Naive thymus-derived CD8-positive, alpha-beta T cell (primary cell): ENCODE measurements at places on chromosomes 7 and 10.

DNA sequence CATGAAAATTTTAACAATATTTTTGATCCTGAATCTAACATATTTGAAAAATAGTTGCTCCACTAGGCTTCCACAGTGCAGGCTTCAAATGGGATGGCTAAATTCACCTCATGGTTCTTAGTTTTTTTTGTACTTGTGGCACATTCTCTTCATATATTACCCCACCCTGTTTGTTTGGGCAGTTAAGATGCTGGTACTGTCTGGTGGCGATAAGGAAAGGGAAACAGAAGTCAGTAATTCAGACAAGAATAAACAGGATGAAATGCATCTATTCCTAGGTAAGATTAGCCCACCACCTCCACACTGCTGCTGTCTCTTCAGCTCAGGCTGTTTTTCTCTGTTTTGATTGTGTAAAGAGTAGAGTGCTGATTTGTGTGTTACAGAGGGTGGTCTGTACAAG lies 44.2 kb downstream of the GLRX3 start:
- DNase-seq = no peak

DNA sequence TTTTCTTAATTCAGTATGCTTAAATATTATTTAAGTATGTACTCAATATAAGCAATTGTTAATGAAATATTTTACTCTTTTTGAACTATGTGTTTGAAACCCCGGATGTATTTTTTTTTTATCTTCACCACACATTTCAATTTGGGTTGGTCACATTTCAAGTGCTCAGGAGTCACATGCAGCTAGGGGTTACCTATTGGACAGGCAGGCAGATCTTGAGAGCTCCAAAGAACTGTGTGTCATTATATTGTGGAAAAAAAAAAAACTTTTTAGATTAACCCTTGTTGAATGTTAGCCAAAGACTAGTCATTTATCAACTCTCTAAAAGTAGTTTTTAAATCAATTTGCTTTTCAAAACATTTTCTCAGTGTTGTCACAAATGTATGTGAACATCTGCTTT lies 37.2 kb downstream of the IKZF1 start:
- DNase-seq = peak; percentile 39

DNA sequence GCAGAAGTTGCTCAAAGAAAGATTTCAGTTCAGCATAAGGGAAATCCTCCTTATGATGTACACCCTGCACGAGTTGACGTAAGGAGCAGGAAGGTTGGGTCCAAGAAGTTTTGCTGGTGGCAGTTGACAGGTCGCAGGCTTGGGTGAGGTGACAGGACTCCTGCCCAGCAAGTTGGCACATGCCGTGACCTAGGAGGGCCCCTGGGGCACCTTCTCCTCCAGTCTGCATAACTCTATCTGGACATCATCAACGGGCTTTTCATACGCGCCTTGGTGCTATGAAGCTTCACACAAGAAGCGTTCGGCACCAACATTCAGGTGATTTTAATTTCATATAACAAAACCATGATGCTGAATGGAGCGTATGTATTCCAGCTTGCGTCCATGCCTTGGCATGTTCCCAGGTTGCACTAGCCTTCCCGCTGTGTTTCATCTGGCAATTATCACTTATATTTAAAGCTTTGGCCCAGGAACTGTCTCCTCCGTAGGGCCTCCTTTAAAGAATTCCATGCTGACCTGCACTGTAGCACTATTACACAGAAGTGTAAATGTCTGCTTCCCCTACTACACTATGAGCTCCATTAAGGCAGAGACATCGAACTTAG lies 651.6 kb upstream of the FOXK1 start:
- DNase-seq = no peak

GRCh38 chr7:108270385-108271015 lies 140.3 kb upstream of the LAMB4 start:
- DNase-seq = no peak

- no peak for DNase-seq
Observed at GRCh38 chr10:110676016-110676415, 31.9 kb downstream of the RBM20 start.

DNA sequence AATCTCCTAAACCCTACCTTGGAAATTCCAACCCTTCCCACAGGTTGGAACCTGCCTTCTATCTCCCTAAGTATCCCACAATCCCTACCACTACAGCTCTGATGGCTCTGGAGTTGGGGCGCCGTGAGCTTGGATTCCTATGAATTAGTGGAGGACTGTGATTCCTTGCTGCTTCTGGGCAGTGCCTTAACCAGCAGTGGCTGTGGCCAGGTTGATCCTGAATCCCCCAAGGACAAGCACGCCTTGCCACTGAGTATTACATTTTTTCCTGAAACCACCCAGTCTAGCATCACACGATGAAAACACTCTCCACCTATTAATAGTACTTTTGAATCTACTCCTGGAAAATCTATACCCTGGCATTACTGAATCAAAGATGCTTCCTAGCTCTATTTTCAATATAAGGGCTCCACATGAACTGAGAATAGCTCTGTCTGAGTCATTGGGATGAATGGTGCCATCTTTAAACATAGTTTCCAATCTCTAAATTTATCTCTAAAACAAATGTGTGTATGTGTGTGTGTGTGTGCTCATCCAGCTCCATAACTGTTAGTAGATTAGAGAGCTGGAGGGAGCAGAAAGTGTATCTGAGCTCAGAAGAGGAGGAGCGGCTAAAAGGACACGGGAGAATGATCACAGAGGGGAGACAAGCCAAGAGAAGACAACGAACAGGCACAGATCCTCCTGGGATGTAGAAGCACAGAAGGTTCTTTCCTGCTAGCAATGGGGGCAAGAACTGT lies 11.9 kb upstream of the INPP5F start:
- DNase-seq = no peak

DNA sequence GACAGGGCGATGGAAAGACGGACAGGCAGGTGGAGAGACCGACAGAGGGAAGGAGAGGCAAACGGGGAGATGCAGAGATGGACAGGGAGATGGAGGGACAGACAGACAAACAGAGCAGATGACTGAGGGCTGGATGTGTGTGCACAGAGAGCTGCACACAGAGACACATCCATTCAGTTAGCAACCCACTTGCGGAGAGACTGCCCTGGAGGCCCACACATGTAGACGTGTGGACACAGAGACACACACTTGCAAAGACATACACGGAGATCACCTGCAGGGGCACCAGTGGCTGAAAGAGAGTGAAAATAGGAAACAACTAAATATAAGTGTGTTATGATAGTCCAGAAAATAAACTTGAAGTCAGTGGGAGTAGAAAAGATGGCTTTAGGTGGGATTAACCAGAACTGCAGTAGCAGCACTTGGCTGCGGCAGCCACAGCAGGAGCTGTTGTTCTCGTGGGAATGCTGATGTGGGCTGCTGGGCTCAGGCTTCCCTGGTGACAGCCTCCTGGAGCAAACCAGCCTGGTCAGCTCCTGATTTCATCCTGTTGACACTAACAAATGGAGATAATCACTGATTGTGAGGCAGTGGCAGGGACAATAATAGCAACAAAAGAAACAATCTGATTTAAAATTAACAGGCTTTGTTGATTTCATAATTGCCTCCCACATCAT lies 134.1 kb downstream of the CCNY start:
- DNase-seq = no peak

DNA sequence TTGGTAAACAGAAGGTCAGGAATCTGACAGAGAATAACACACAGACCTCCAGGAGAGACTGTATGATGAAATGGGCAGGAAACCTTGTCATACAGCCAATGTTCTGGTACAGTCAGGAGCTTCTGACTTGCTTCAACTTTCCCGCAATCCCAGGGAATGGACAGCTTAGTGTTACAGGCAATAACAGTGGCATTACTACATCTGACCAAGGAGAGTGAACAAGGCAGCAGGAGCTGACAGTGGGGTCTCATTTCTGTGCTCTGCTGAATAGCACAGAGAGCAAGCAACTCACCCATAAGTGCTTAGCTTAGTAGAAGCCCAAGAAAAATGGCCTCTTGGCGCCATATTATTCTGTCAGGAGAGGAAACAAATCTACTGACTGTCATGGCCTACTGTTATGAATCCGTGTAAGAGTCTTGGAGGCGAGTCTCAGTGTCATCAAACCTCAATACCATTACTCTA lies 186.2 kb upstream of the MTPN start:
- DNase-seq = no peak

DNA sequence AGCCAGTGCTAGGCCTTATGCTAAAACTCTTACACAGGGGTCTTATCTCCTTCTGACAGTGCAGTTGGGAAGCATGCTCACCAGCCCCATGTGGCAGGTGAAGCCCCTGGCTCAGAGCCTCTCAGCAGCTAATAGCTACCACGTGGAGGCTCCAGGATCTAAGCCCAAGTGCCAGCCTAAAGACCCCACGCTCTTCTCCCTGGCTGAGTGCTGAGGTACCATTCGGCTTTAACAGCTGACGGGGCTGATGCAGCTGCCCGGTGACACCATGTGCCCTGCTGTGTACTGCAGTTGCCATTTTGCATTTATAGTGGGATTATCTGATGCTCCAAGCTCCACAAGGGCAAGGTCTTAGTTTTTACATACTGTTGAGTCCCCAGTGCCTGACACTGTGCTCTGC lies 515.7 kb upstream of the GALNT17 start:
- DNase-seq = no peak

GRCh38 chr7:104971290-104972071 lies 42.5 kb upstream of the KMT2E start:
- DNase-seq = no peak

DNA sequence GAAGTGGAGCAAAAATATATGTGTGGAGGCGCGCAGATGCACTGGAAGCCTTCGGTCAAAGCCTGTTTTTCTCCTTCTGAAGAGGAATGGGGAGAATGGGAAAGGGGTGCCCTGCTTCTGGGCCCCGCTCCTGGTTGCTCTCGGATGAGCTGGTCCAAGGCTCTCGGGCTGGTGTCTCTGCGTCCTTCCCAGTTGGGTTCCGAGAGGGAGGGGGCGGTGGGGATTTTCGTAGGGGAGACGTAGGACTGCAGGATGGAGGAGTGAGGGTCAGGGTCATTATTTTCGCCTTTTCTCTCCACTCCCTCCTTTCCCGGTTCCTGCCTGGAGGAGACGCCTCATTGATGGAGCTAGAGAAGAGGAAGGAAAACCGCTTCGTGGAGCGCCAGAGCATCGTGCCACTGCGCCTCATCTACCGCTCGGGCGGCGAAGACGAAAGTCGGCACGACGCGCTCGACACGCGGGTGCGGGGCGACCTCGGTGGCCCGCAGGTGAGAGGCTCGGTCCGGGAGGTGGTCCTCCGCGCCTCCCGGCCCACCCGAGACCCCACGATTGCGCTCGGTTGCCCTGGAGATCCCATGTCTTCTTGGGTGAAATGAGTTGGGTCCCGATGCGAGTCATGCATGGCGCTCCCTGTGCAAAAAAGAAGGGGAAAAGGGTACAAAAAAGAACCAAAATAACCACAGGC lies 790 bp downstream of the ADAM22 start:
- DNase-seq = no peak

- DNase-seq = no peak
Observed at GRCh38 chr10:13296476-13296875, 3.4 kb downstream of the PHYH start.

DNA sequence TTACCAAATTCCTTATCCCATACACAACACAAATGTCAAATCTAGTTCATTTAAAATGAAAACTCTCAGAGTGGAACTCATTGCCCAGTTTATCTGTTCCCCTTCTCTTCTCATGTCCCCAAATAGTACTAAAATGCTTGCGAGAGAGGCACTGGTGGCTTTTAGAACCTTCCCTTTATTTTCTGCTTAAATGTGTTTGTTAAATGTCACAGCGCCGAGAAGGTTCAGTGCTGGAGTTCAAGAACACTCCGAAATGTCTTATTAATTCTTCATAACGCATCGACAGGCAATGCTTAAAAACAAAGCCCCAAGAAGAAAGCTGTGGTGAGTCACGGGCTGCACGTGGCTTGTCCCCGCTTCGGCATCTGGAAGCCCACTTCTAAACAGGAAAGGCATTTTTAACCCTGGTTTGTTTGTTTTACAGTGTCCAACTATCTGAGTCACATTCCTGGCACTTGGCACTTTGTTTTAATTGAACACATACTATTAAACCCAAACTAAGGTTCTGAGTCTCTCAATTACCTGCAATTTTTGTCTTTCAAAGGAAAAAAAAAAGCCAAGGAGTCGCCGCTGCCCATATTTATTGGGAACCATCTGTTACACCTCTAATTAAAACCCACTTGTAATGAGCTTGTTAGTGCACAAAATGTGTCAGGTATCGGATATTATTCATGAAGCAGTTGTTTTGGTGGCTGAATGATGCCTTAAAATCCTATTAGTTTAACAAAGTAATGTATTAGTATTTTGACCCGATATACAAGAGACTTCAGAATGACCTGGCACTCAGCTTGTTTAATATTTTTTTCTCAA lies 49.9 kb upstream of the MGMT start:
- DNase-seq = no peak

GRCh38 chr7:88278881-88279280 lies 27.8 kb downstream of the STEAP4 start:
- no peak for DNase-seq

DNA sequence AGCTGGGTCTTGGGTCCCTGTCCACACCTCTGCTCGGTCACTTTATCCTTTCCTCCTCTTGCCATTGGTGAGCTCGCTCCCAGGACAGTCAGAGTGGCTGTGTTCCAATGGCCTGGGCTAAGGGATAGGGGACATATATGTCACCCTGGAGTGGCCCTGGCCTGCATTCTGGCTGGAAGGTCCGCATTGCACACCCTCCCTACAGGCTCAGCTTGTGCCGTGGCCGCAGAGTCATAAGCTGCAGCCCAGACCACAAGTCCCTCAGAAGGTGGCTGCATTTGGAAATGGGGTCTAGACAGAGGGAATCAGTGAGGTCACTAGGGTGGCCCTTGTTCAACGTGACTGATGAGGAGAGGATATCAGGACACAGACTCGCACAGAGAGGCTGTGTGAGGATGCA lies 363.8 kb upstream of the SHH start:
- no peak for DNase-seq

- DNase-seq = no peak
Observed at GRCh38 chr7:157462840-157463239, 126.0 kb downstream of the DNAJB6 start.

DNA sequence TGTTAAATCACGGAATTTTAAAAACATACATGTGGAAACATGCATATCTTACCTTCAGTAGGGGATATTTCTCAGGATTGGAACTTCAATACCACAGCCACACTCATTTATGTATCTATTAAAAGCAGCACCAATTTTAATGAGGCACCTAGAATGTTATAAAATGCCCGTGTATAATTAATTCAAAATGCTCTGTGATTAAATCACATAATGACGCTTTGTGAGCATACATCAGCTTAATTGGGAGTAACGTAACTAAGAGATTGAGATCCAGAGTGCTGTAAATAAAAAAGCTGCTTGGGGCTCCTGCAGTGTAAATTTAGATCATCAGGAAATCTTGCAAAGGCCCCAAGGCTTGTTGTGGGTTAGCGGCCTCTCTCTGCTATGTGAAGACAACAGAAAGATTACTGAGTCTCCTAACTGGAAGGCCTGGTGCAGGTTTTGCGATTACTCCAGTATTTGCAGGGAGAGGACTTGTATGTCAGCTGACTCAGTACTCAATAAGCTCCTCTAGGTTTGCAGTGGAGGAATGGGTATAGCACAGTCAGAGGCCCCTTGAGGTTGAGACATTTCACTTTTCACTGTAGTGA lies 195.5 kb upstream of the PHYHIPL start:
- DNase-seq = no peak

DNA sequence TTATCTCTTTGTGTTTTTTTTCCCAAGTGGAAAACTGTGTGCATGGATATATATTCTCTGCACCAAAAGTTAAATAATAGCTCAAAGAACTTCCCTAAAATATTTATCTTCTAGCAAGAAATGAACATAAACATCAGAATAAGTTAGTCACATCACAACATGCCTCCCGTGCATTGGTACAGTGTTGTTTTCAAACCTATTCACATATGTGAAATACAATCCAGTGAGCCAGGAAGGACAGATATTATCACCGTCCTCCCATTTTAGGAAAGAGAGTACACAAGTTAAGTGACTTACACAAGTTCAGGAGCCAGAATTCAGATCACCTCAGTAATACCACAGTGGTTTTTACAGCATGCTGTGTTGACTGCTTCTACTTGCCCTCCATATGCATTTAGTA lies 22.2 kb downstream of the ARMH3 start:
- no peak for DNase-seq
